ENCODE measurements at places on chromosomes 5 and 9. TPM values are rescaled to one million over a fixed set of nuclear protein-coding genes. Genes with fewer than 3 reads are reported as not detected.

Gene MAST4
- total RNA-seq, result 10.4 TPM

Gene TTC1
- 25.6 TPM for total RNA-seq

Gene DCANP1
- total RNA-seq, result not detected

Gene CAMK4
- 4.7 TPM for total RNA-seq

Gene SCGB3A1
- total RNA-seq, result 1.0 TPM

Gene PDE8B
- 1.0 TPM for total RNA-seq

Gene ZNF883
- 3.1 TPM for total RNA-seq

Gene VLDLR
- 18.3 TPM for total RNA-seq

Gene ANKH
- 13.0 TPM for total RNA-seq

Data from skeletal muscle tissue (tissue), 5 donors.